Subcutaneous preadipocyte (primary cell): ENCODE measurements at places on chromosomes 12 and 14. TPM values are rescaled to one million over a fixed set of nuclear protein-coding genes. Genes with fewer than 3 reads are reported as not detected.

The SYCP3 gene
- total RNA-seq, result 0.39 TPM in 1 of 2 replicates, not detected in the other

The ARHGAP9 gene
- total RNA-seq, result under 0.01 TPM in 1 of 2 replicates, not detected in the other

The NPC2 gene
- 86.8 and 159 TPM in 2 replicates for total RNA-seq

The PPP4R3A gene
- total RNA-seq, result 30.1 and 44.6 TPM in 2 replicates

The CCDC197 gene
- not detected in 2 replicates for total RNA-seq

The CSAD gene
- total RNA-seq, result 8.1 and 10.0 TPM in 2 replicates

The GALNT6 gene
- 1.8 and 22.1 TPM in 2 replicates for total RNA-seq
